ENCODE measurements at places on chromosomes 1 and 21.

- no peak for DNase-seq
Measured at GRCh38 chr1:118954301-118954905, 33.7 kb downstream of the TBX15 start.

DNA sequence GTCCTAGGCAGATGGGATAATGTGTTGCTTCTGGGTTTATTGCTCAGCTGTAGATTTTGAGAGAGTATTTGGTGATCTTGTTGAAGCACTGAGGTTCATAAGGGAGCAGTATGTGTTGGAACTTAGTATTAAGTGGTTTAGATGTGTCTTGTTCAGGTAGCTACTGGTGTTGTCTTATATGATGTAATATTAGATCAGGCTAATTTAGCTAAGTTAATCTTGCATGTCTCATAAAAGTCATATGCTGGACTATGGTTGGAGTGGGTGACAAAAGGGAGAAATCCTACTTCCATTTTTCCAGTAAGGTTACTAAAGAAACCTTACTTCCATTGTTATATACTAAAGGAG lies 196.4 kb downstream of the CLEC20A start:
- no peak for DNase-seq

- no peak for DNase-seq
Measured at GRCh38 chr1:116581323-116581885, 10.6 kb upstream of the CD58 start.

DNA sequence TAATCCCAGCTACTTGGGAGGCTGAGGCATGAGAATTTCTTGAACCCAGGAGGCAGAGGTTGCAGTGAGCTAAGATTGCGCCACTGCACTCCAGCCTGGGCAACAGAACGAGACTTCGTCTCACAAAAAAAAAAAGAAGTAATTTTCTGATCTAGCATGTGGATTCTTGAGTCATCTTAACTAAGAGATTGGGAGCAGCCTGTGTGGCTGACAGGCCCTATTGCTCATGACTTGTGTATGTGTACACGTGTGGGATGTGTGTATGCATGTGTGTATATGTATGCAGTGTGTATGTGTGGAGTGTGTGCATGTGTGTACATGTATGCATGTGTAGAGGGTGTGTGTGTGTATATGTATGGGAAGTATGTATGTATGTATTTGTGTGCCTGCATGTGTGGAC lies 29.5 kb downstream of the DOP1B start:
- DNase-seq: no peak

DNA sequence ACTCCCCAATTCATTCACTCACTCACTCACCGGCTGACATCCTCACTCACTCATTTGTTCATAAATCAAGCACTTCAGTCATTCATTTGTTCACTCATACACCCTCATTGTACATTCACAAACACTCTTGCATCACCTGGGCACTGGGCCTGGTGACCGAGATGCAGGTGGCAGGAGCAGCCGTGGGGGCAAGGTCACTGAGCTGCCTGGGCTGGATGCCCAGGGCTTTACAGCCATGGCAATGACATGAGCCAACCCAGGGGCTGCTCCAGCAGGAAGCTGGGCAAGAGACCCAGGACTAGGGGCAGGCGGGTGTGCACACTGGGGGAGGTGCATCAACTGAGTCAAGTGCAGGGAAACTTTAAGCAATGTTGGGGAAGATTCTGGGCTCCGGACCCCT lies 113.6 kb upstream of the IGSF21 start:
- no peak for DNase-seq

All from thoracic aorta (tissue), 2 donors.